ENCODE measurements at places on chromosomes 3 and 15.

DNA sequence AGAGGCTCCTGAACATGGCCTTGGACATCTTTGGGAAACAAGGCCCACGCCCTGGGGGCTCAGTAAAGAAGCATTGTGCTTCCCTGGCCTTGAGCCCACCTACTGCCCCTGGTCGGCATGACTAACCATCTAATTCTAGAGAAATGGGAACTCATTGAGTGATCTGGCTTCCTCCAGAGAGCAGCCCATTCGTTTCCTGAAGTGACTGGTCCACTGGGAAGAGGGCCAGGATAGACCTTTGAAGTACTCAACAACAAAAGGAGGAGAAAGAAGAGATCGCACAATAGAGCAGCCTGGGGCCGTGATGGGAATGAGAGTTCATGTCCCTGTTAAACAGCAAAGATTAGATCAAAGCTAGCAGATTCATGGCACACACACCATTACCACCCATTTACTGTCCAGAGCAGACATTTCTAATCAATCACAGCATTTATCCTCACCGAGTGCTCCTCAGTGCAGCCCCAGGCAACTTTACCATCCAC, 514.4 kb upstream of the PROK2 start:
- DNase-seq, result no peak

DNA sequence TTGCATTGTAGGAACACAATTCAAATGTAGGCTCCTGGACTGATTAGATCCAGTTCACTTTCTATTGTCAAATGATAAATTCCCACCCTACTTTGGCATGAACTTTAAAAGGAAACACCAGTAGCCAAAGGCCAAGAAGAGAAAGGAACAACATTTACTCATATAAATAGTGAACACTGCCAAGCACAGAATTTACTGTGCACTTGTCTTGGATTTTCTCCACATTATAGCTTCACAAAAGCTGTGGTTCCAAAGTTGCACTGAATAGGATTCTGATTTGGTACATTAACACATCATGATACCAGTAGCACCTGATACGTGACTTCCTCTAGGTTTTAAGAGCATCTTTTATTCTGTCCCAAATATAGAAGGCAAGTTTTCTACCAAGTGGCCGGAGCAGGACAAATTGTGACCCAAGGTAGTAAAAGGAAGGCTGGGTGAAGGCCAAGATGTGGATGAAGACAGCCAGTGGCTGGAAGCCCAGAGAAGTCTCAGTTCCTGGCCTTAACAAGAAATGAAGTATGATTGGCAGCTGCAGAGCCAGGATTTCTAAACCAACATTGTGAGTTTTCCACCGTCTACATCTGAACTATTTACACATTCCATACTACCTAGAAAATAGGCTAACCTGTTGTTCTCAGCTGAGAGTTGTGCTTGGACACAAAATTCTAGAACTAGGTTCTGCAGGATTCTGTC, 206.7 kb downstream of the THRB start:
- DNase-seq, result no peak

DNA sequence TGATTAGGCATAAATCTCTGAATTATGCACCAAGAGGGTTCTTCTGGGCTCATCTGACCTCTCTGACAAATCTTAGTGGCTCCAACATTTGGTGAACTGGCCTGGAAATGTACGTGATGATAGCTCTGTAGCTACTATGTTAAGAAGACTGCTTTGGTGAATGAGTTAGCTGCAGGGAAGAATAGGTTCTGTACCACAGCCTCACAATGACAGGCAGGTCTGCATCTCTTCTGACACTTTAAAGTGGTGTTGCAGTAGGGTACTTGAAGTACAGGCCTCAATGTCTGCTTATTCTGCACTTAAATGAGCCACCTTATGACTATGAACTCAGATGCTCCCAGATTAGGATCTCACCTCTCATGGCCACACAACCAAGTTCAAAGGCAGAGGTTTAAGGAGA, 7.0 kb downstream of the FGF7 start:
- DNase-seq, result no peak

GRCh38 chr15:62413153-62413552, 248.1 kb upstream of the C2CD4B start:
- no peak for DNase-seq

- DNase-seq, result no peak
Measured at GRCh38 chr15:32993285-32993684, 201.2 kb downstream of the FMN1 start.

DNA sequence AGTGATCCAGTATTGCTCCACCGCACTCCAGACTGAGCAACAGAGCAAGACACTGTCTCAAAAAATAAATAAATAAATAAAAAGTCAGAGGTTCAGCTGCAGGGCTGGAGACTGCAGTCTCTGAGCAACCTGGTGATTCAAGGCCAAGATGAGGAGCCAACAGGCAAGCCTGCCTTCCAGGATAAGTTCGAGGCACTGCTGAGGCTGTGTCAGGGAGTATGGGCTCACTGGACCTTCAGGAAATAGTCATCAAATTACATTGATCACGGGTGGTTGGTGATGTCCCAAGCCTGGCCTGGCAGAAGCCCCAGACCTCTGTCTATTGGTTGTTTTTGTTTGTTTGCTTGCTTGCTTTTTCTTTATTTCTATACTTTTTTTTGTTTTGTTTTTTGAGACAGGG, 41.5 kb downstream of the IDH2 start:
- no peak for DNase-seq

GRCh38 chr15:72564091-72564490, 90.0 kb downstream of the ARIH1 start:
- no peak for DNase-seq

GRCh38 chr3:190192087-190192486, 71.4 kb upstream of the P3H2 start:
- DNase-seq, result no peak

- DNase-seq, result no peak
Measured at GRCh38 chr3:20079621-20080020, 39.4 kb downstream of the KAT2B start.

- no peak for DNase-seq
Measured at GRCh38 chr3:4060064-4060463, 243.1 kb upstream of the SETMAR start.

DNA sequence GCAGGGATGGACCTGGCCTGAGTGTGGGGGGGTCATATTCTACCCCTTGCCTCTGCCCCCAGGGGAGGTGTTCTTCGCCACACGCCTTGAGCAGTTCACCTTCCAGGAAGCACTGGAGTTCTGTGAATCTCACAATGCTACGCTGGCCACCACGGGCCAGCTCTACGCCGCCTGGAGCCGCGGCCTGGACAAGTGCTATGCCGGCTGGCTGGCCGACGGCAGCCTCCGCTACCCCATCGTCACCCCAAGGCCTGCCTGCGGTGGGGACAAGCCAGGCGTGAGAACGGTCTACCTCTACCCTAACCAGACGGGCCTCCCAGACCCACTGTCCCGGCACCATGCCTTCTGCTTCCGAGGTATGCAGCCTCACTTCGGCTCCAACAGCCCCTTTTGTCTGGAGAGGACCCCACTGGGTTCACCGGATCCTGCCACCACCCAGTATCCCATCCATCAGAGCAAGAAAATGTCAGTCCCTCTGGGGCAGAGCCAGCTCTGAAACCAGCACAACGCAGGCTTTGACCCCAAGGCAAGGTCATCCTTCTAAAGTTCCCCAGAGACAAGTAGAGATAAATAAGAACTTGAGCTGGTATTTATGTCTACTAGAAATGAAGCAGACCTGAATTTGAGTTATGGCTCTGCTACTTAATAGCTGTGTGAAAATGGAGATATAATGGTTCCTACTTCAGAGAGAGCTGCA, 45.8 kb downstream of the HAPLN3 start:
- DNase-seq, result no peak

DNA sequence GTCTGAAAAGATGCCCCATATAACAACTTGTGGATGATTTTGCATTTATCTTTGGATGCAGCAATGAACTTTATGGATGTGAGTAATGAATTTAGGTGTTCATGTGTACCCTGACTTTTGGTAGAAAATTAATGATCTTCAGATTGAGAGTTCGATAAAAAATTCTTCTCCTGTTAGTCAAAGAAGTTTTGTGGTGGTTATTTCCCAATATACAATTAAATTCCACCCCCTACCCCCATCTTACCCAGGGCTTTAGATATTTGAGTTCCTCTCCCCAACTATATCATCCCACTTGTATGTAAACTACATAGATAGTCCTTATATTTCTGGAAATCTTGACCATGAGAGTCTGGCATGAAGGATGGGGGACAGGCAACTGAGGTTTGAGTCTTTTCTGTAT, 126.1 kb upstream of the ALDH1A3 start:
- no peak for DNase-seq

- DNase-seq, result peak; percentile 91
Measured at GRCh38 chr3:184249412-184250166, at the start of gene EEF1AKMT4. TSS of gene EEF1AKMT4 (plus strand) at chr3:184249672. CDS start at chr3:184249695, 23 bp downstream.

DNA sequence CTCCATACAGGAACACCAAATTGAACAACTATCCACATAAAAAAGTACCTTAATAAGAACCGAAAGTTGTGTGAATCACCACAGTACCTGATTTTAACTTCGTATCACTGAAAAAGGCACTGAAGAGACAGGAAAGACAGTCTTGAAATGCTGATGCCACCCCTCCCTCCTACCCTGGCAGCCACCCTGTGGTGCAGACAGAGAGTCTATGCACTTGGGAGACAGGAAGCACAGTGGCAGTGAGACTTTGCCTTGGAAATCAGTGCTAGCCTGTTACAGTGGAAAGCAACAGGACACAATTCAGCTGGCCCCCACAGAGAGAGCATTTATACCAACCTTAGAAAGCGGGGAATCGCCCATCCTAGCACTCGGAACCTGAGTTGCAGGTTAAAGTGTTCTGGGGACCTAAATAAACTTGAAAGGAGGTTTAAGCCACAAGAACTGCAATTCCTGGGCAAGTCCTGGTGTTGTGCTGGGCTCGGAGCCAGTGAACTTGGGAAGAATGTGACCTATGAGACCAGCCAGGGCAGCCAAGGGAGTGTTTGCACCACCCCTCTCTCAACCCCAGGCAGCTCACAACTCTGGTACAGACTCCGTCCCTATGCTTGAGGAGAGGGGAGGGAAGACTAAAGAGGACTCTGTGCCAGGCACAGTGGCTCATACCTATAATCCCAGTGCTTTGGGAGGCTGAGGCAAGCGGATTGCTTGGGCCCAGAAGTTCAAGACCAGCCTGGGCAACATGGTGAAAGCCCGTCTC, 240.1 kb downstream of the ISL2 start:
- DNase-seq, result no peak

- no peak for DNase-seq
Measured at GRCh38 chr15:99371180-99372103, 120.2 kb downstream of the LRRC28 start.

DNA sequence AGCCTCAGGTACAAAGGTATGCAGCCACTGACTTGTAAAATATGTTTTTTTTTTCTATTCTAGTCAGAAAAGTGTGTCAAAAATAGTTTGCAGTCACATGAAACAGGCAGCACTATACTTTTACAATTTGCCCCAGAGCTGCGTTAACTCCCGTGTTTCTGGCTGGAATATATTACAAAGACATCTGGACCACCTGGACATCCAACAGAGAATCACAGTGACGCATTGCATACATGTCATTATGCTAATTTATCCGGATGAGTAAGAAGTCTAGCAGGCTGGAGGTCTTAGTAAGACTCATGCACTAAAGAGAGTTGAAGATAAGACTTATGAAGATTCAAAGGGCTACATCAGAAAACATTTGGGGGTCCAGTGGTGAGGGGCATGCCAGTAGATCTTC, 39.2 kb upstream of the STRIT1 start:
- no peak for DNase-seq

GRCh38 chr3:65953301-65953812, 85.4 kb downstream of the MAGI1 start:
- no peak for DNase-seq

- DNase-seq, result no peak
Measured at GRCh38 chr3:188687389-188687788, 484.4 kb upstream of the TPRG1 start.

- DNase-seq, result no peak
Measured at GRCh38 chr15:55796321-55796965, 53.5 kb upstream of the PRTG start.

DNA sequence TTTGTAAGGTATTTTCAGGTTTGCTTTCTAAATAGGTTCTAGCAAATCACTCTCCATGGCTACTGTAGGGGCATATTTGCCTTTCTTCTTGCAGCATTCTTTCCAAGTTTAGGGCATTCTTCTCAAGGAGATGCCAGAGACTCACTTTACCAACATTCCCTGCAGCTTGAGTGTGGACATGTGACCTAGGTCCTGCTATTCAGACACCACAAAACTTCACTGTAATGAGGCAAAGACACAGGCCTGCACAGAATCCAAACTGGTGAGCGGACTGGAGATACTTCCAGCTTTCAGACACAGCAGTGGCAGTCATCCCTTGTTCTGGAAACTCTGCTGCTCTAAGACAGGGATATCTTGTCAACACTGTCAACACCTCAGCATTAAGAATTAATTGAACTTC, 146.4 kb upstream of the PFN2 start:
- no peak for DNase-seq

- DNase-seq, result no peak
Measured at GRCh38 chr3:131714585-131715220, 211.9 kb upstream of the MRPL3 start.

DNA sequence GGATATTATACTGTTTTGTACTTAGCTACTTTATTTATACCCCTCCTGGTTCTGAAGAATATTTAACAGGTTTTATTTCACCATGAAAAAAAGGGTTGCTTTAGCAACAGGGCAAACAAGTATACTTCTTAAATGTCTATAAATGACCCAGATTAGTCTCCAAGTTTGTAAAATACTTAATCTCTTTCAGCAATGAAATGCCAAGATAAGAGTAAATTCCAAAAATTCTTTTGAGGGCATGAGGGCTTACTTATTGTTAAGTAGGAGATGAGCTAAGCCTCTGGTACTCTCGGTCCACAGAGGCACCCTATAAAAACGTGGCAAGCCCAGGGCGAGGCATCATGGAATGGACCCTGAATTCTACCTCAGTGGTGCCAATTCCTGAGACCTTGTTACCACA, 264.8 kb upstream of the NSMCE3 start:
- no peak for DNase-seq

DNA sequence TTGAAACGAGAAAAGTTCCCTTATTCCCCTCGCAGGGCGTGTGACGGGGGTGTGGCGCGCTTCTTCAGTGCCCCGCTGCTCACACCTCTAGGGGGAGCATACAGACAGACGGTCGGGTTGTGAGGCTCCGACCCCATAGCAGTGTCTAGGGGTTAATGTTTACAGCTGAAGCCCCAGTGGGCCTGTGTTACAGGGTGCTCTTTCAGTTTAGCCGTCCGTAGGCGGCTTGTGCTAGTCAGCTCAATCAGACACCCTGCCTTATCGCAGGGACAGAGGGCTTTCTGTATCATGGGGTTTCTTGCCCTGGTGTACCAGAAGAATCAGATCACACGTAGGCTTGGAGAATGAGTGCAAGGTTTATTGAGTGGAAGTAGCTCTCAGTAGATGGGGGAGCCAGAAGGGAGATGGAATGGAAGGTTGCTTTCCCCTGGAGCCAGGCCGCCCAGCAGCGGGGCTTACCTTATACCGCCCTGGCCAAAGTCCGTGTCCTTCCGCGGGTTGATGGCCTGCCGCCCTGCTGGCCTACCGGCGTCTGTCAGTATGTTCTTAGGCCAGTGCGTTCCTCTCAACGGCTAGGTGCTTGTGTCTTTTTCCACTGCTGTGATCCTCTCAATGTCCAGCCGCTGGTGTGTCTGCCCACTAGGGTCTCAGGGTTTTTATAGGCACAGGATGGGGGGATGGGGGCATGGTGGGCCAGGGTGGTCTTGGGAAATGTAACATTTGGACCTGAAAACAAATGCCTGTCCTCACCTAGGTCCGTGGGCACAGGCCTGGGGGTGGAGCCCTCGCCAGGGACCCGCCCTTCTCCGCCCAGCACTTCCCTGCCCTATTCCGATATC, 32.2 kb upstream of the ACP3 start:
- no peak for DNase-seq

Measured in stimulated activated CD4-positive, alpha-beta T cell treated with anti-CD3 and anti-CD28 coated beads, Interleukin-15, amount 100 ng/mL, for 1 hour (primary cell).